T47D (cell line): ENCODE measurements at places on chromosomes 7 and 10.

- DNase-seq = no peak
Measured at GRCh38 chr10:12221323-12222298, 25.6 kb downstream of the CDC123 start.

- DNase-seq = no peak
Measured at GRCh38 chr7:116661865-116662264, 10.1 kb upstream of the MET start.

GRCh38 chr10:88415533-88416130 lies 167.5 kb downstream of the RNLS start:
- DNase-seq = no peak

DNA sequence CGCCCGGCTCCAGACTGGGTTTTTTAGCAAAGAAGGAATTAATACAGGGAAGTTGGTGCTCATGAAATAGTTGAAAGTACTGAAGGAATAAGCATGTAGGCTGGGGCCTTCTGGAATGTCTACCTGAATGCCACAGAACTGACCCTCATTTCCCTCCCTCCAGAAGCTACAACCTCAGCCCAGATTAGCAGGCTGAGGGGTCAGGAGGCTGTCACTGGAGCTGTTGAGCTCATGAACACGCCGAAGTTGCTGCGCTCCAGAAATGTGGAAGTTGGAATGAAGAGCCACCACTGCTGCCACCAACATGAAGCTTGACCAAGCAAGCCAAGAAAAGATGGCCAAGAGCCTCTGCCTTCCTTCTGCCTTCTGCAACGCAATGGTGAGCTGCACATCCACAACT lies 52.2 kb upstream of the KMT2E start:
- DNase-seq = no peak

- no peak for DNase-seq
Measured at GRCh38 chr10:117549100-117549585, 6.6 kb downstream of the EMX2 start.

DNA sequence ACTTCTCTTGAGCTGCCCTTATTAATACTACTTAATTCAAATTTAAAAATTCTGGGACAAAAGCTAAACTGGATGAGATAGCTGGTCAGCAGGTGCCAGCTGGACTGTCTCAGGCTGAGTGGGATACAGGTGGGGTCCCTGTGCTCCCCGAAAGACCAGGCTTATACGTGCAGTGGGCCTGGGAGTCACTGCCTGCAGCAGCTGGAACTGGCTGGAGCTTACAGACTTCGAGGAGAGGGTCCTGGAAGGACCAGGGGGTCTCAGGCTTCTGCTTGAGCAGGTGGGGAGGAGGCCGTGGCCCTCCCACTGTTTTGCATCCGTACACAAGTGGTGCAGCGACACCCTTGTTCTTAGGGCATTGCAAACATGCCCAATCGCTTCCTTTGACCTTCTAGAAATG lies 203.7 kb downstream of the GLRX3 start:
- DNase-seq = no peak

- DNase-seq = no peak
Measured at GRCh38 chr7:300546-301290, 10.7 kb downstream of the FOXL3 start.

- DNase-seq = no peak
Measured at GRCh38 chr7:117140921-117141320, 181.9 kb downstream of the WNT2 start.

DNA sequence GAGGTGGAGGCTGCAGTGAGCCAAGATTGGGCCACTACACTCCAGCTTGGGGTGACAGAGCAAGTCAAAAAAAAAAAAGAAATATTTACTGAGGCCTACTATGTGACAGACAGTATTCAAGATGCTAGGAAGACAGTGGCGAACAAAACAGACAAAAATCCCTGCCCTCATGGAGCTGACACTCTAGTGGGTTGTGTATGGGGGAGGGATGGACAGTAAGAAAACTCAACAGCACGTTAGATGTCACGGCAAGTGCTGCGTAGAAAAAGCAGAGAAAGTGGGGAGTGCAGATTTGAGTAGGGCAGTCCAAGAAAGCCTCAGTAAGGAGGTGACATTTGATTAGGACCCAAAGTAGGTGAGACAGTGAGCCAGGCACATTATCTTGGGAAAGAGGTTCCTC lies 10.1 kb downstream of the CAMK2G start:
- DNase-seq = no peak

GRCh38 chr7:91717681-91718470 lies 162.6 kb downstream of the MTERF1 start:
- no peak for DNase-seq
